LNCaP clone FGC (cell line): ENCODE measurements at places on chromosomes 5 and 9.

DNA sequence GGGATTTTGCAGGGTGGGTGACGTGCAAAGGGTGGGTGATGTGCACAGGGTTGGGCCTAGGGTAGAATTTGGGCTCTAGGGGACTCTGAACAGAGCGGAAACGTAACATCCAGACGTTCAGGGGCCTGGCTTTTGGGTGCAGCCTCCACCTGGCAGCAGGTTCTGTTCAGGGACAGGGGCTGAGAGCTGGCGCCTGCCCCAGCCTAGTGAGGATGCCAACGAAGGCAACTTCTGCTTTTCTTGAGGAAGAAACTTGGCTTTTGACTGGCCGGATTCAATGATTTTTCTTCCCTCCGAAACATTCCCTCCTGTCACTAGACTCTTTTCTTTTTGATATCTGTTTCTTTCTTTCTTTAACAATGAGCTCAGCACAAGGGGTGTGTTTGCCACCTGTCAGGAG is 38.6 kb upstream of the SLC6A19 start:
- no peak for DNase-seq

GRCh38 chr5:153086486-153086885 is 404.0 kb upstream of the GRIA1 start:
- no peak for DNase-seq

- no peak for DNase-seq
These were observed 13.8 kb downstream of the CLPTM1L start for GRCh38 chr5:1330847-1331831.

- DNase-seq, result peak; percentile 11
These were observed 54.8 kb upstream of the CPEB4 start for GRCh38 chr5:173833196-173833985.

DNA sequence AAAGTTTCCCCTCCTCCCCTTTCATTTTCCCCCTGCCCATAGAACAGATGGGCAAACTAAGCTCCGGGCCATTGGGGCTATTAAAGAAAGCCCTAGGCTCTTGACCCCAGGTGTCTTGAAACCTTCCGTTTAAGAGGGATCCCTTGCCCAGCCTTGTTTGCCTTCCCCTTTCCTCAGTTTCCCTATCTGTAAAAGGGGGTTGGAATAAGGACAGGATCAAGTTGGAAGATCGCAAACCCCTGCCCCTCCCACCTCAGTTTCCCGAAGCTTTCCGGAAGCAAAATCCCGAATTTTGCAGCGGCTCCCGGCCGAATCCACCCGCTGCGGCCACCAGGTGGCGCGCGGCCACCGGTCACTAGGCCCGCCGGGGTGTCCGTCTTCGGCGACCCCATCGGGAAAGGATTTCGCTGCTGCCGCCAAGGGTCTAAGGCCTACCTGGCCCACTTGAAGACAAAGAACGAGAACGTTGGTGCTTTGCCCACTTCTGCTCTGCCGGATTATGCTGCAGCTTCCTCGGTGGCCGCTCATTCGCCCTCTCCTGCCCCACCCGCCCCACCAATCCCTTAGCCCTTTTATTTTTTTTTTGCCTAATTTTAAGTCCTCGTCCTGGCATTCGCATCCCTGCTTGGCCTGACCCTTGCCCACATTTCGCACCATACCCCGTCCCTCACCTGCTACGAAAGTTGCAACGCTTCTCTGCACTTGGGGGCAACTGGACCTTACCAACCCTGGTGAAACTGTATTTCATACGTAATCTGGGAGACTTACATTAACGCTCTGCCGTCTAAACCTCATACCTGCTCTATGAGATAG is 962 bp upstream of the NR6A1 start:
- no peak for DNase-seq

- no peak for DNase-seq
These were observed 153.5 kb upstream of the SH3GL2 start for GRCh38 chr9:17425384-17425783.

DNA sequence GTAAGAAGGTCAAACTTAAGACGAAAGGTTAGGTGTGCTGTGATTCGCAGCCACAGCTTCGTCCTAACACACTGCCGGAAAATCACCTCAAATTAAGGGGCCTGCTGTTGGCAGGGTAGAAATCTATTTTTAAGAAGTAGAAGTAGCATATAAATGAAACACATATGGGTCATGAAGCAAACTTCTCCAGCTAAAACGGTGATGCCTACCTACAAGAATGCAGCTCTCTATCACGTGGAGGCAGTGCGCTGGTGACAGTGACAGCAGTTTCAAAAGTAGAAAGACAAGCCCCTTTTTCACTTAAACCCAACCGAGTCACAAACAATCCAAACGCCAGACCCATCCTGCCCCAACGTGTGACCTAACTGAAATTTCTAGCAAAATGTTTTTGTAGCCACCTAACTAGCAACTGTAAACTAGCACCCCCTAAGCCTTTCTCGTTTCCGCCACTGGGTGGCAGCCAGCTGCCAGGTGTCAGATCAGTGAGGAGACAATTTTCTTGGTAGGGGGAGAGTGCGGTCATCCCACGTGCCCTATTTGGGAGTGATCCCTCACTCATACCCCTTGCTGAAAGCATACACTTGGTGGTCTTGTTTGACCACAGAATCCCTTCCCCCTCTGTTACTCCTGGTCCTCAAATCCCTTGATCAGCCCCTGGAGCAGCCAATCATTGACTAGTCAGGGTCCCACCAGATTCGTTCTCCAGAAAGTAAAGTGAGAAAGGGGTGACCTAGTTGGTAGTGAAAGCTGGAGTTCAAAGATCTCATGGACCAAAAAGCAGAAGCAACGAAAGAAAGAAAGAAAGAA is 71.8 kb upstream of the MAMDC2 start:
- DNase-seq, result peak; percentile 25

GRCh38 chr9:136133191-136133958 is 14.7 kb upstream of the TMEM250 start:
- DNase-seq, result no peak

- DNase-seq, result no peak
These were observed 7.3 kb downstream of the HABP4 start for GRCh38 chr9:96457266-96457665.

- no peak for DNase-seq
These were observed 54.5 kb downstream of the EFNA5 start for GRCh38 chr5:107616213-107616612.

GRCh38 chr9:130732793-130733221 is 39.2 kb downstream of the EXOSC2 start:
- DNase-seq, result peak; percentile 49

DNA sequence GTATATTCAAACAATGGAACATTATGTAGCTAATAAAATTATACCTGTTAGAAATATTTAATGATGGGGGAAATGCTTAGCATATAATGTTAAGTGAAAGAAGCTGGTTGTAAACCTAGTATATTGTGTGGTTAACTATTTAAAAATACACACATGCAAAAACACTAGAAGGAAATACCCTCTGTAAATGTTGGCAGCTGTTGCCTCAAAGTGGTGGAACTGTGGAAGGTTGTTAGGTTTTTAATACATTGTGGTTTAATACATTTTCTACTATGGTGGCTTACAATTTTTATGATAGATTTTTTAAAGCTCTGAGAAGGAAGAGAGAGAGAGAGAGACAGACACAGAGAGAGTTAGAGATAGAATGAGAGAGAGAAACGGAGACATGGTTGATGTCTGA is 74.9 kb downstream of the COL15A1 start:
- DNase-seq, result no peak
